CD8-positive, alpha-beta memory T cell (primary cell): ENCODE measurements at places on chromosomes 5 and 9. TPM values are rescaled to one million over a fixed set of nuclear protein-coding genes. Genes with fewer than 3 reads are reported as not detected.

DNA sequence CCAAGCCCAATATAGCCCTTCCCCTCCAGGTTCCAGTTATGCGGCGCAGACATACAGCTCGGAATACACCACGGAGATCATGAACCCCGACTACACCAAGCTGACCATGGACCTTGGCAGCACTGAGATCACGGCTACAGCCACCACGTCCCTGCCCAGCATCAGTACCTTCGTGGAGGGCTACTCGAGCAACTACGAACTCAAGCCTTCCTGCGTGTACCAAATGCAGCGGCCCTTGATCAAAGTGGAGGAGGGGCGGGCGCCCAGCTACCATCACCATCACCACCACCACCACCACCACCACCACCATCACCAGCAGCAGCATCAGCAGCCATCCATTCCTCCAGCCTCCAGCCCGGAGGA lies 6.3 kb downstream of the NR4A3 start:
- DNase-seq: no peak
- H3K4me3 ChIP-seq: no peak overlapping the region
- peaks cover 28% of the 10 kb centered on the region for H3K4me1 ChIP-seq
- H3K36me3 ChIP-seq: no peaks in the 10 kb centered on the region

DNA sequence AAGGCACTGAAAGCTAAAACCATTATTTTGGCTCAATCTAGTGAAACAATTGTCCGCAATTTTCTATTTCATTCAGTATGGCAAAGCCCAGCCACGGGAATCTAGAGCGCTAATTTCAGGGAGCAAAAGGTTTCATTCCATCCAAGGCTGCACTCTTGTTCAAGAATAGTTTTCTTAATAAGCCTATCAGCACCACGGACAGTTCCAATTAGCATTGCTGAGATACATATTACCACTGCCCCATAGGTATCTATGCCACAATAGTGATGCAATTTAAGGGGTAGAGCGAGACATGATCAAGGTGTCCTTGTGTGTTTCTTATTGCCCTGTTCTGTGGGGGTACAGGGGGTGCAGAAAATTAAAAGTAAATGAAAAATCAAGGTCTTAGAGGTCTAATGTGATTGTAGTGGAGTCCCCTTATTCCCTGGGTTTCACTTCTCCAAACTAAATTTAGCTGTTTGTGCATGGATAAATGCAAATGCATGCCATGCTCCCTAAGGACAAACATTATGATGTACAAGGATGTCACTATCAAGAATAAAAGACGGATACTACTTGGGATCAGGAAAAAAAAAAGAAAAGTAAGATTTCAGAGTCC lies 45.5 kb downstream of the SPOCK1 start:
- H3K36me3 ChIP-seq: no peaks in the 10 kb centered on the region
- H3K4me3 ChIP-seq: no peak overlapping the region
- H3K27ac ChIP-seq: no peak overlapping the region
- no peaks in the 10 kb centered on the region for H3K27me3 ChIP-seq

- DNase-seq: peak; percentile 89
- H3K27me3 ChIP-seq: no peaks in the 10 kb centered on the region
- peaks cover 38% of the 10 kb centered on the region for H3K4me1 ChIP-seq
Measured at GRCh38 chr5:100903039-100903887, at the start of gene ST8SIA4. Gene ST8SIA4, minus strand, starts transcription at chr5:100903282. Its CDS starts 327 bp downstream, at chr5:100902955.

GRCh38 chr5:71751422-71751821 lies 32.3 kb downstream of the CARTPT start:
- H3K4me1 ChIP-seq: no peaks in the 10 kb centered on the region
- H3K27ac ChIP-seq: no peak overlapping the region
- H3K27me3 ChIP-seq: no peaks in the 10 kb centered on the region

GRCh38 chr9:93567271-93567959 lies 9.0 kb upstream of the PHF2 start:
- peak overlapping the region; percentile 68 for H3K4me3 ChIP-seq
- peak overlapping the region; percentile 83 for H3K27ac ChIP-seq
- H3K36me3 ChIP-seq: peaks cover 12% of the 10 kb centered on the region
- H3K4me1 ChIP-seq: peaks cover 15% of the 10 kb centered on the region
- no peak for DNase-seq

- H3K27ac ChIP-seq: no peak overlapping the region
- peak overlapping the region; percentile 37 for H3K4me3 ChIP-seq
- DNase-seq: peak; percentile 32
- peaks cover 5% of the 10 kb centered on the region for H3K27me3 ChIP-seq
- no peaks in the 10 kb centered on the region for H3K36me3 ChIP-seq
Measured at GRCh38 chr9:126499005-126499910, 114.5 kb upstream of the LMX1B start.

DNA sequence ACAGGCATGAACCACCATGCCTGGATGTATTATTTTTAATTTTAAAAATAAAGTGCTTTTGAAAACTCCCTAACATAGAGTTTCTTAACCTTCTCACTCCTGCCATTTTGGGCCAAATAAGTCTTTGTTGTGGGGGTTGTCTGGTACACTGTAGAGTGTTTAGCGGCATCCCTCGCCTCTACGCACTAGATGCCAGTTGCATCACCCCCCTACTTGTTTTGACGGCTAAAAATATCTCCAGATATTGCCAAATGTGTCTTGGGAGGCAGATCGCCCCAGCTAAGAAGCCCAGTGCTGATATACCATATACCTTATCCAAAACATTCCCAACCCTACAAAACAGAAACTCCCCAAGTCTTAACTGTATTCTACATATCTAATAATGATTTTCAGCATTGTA lies 54.6 kb downstream of the SCAI start:
- no peaks in the 10 kb centered on the region for H3K4me1 ChIP-seq
- no peak overlapping the region for H3K27ac ChIP-seq
- DNase-seq: no peak
- no peaks in the 10 kb centered on the region for H3K27me3 ChIP-seq
- H3K36me3 ChIP-seq: no peaks in the 10 kb centered on the region
- no peak overlapping the region for H3K4me3 ChIP-seq

The DCAF12 gene
- total RNA-seq: 43.0 TPM

DNA sequence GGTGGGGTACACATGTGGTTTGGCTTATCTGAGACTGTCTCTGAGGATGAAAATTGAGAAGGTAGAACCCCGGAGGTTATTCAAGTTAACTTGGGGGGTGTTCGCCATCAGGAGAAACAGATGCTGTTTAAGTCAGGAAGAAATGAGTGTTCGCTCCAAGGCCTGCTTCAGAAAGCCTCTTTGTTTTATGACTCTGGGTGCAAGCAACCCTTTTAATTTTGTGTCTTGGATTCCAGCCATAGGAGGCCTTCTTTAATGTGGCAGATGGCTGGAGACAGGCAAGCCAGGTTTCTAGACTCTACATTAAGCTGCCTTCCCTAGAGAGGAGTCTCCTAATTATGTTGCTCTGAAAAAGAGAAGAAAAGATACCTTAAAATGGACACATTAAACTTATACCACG lies 4.2 kb upstream of the SMAD5 start:
- H3K27ac ChIP-seq: no peak overlapping the region
- no peak for DNase-seq
- H3K36me3 ChIP-seq: no peaks in the 10 kb centered on the region
- H3K4me3 ChIP-seq: no peak overlapping the region
- H3K4me1 ChIP-seq: peaks cover 8% of the 10 kb centered on the region

DNA sequence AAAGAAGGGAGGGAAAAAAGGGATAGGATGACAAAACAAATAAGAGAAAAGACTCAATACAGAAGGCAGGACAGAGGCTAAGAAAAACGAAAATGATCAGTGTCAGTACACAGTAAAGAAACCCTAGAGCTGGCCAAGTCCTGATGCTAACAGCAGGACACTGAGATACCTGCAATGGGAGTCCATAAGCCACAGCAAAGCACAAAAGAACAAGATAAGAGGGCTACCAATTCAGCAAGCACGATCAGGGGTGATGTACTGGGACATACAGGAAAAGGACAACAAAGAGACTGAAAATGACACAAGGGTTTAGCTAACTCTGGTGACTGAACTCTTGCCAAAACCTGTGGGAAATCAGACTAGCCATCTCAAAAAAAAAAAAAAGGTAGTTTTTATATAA lies 1072.6 kb upstream of the COX7C start:
- no peaks in the 10 kb centered on the region for H3K36me3 ChIP-seq
- H3K4me1 ChIP-seq: no peaks in the 10 kb centered on the region
- no peak overlapping the region for H3K27ac ChIP-seq
- no peak overlapping the region for H3K4me3 ChIP-seq
- no peak for DNase-seq

DNA sequence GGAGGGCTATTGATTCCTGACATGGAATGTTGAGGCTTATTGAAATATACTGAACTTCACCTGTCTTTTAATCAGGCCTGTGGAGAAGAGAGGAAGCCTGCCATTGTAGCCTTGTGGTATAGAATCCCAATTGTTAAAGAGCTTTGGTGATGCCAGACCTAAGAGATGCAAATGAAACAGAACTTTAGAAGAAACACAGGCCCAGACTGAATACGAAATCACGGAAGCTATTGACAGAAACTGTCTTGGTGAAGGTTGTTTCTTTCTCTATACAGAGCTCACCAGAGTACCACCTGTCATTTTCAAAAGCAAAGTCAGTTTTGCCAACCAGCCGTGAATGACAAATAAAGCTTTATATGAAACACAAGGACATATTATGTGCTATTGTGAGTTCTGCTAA lies 660.3 kb downstream of the ISL1 start:
- H3K27ac ChIP-seq: no peak overlapping the region
- no peak for DNase-seq
- no peaks in the 10 kb centered on the region for H3K36me3 ChIP-seq
- H3K4me3 ChIP-seq: no peak overlapping the region

GRCh38 chr5:168596927-168597326 lies 17.8 kb upstream of the PANK3 start:
- no peaks in the 10 kb centered on the region for H3K4me1 ChIP-seq
- no peak overlapping the region for H3K27ac ChIP-seq
- H3K27me3 ChIP-seq: no peaks in the 10 kb centered on the region
- H3K4me3 ChIP-seq: no peak overlapping the region
- no peak for DNase-seq

- no peaks in the 10 kb centered on the region for H3K27me3 ChIP-seq
- no peak overlapping the region for H3K27ac ChIP-seq
- H3K4me1 ChIP-seq: no peaks in the 10 kb centered on the region
- no peak overlapping the region for H3K4me3 ChIP-seq
Measured at GRCh38 chr9:92798358-92798757, 33.7 kb upstream of the BICD2 start.

GRCh38 chr9:134214766-134215419 lies 50.5 kb upstream of the RNU6ATAC start:
- no peaks in the 10 kb centered on the region for H3K4me1 ChIP-seq
- no peak overlapping the region for H3K4me3 ChIP-seq
- H3K27ac ChIP-seq: no peak overlapping the region
- DNase-seq: no peak
- H3K36me3 ChIP-seq: no peaks in the 10 kb centered on the region

The BAAT gene
- not detected for total RNA-seq

- H3K27me3 ChIP-seq: no peaks in the 10 kb centered on the region
- H3K4me1 ChIP-seq: no peaks in the 10 kb centered on the region
- H3K36me3 ChIP-seq: no peaks in the 10 kb centered on the region
- DNase-seq: no peak
- no peak overlapping the region for H3K27ac ChIP-seq
Measured at GRCh38 chr5:18772475-18772874, 1138.2 kb downstream of the TAF11L14 start.

GRCh38 chr5:158701007-158701391 lies 398.7 kb downstream of the EBF1 start:
- H3K36me3 ChIP-seq: no peaks in the 10 kb centered on the region
- peaks cover 5% of the 10 kb centered on the region for H3K27me3 ChIP-seq
- no peaks in the 10 kb centered on the region for H3K4me1 ChIP-seq
- H3K27ac ChIP-seq: no peak overlapping the region
- DNase-seq: no peak

- H3K27ac ChIP-seq: no peak overlapping the region
- H3K4me1 ChIP-seq: no peaks in the 10 kb centered on the region
- no peak overlapping the region for H3K4me3 ChIP-seq
- no peaks in the 10 kb centered on the region for H3K27me3 ChIP-seq
Measured at GRCh38 chr5:43839218-43839617, 236.2 kb downstream of the NNT start.
